ENCODE measurements at places on chromosomes 16 and 17. TPM values are rescaled to one million over a fixed set of nuclear protein-coding genes. Genes with fewer than 3 reads are reported as not detected.

SDR42E2 gene
- not detected for total RNA-seq

KRT36 gene
- not detected for total RNA-seq

USP43 gene
- 2.0 TPM for total RNA-seq

KRTAP4-4 gene
- not detected for total RNA-seq

KRTAP3-1 gene
- not detected for total RNA-seq

ITGA2B gene
- total RNA-seq: 7.3 TPM

MYOCD gene
- 0.09 TPM for total RNA-seq

CCL16 gene
- total RNA-seq: not detected

STH gene
- not detected for total RNA-seq

CCDC102A gene
- total RNA-seq: 8.6 TPM

RCVRN gene
- total RNA-seq: 0.35 TPM

PLK1 gene
- 108 TPM for total RNA-seq

UTS2R gene
- not detected for total RNA-seq

ATAD5 gene
- total RNA-seq: 26.3 TPM

BIRC5 gene
- 123 TPM for total RNA-seq

SMIM22 gene
- not detected for total RNA-seq

CA7 gene
- total RNA-seq: not detected

NOXO1 gene
- total RNA-seq: 0.63 TPM

TMEM98 gene
- 133 TPM for total RNA-seq

CTDNEP1 gene
- total RNA-seq: 179 TPM

CIAO3 gene
- 45.9 TPM for total RNA-seq

CD300LG gene
- not detected for total RNA-seq

ARSG gene
- 5.0 TPM for total RNA-seq
